ENCODE measurements at places on chromosomes 2 and 18.

DNA sequence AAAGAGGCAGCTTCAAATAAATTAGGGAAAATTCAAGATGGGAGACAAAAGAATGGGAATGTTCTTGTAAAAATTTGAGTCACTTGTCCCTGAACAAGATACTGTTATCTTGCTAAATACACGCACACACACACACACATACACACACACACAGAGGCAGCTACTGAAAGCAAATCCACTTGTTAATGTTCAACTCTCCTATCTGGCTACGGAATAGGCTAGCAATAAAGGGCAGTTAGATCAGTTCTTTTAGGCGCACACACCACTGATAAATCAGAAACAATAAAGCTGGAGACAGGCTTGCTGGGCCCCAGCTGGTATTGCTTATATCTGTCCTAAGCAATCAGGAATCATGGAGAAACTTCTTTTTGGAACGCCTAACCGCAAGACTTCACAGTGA is 461.6 kb downstream of the BCL11A start:
- no peak for DNase-seq

DNA sequence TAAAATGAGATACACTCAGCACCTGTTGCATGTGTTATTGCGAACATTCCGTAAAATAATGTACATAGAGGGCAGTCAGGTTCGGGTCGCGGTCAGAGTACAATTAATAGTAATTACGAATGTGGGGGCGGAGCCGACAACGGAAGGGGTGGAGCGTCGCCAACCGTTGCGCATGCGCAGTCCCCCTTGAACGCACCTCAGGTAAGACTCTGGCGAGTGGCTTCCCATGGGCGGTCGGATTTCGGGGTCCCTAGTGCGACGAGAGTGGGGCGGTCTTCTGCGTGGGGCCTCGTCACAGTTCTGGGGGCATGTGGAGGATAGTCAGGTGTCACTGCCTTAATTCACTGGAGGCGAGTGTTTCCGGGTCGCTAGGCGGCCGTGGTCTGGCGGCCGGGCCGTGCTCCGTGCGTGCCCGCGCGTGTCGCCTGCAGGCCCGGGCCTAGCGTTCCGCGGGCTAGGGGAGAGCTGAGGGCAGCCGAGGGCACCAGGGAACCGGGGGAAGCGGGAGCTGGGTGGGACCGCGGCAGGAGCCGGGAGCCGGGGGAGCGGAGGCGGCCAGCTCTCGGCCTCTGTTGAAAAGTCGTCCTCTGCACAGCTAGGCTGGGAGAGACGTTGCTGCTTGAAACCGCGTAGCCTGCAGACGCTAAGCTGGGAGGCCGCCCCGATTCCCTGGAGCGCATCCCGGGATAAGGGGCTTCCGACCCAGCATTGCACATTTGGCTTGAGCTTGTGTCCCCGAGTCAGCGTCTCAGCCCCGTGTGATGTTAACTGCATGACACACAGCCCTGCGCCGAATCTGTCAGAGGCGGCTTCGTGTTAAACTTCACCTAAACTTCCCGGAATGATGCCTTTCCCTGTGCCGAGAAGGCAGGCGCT is at the start of gene CEBPZOS:
TSS of gene CEBPZOS (plus strand) at position 177 of the 876 bp plus-strand sequence. CDS start 3,209 bp downstream, outside the sequence.
- DNase-seq: peak; percentile 90

DNA sequence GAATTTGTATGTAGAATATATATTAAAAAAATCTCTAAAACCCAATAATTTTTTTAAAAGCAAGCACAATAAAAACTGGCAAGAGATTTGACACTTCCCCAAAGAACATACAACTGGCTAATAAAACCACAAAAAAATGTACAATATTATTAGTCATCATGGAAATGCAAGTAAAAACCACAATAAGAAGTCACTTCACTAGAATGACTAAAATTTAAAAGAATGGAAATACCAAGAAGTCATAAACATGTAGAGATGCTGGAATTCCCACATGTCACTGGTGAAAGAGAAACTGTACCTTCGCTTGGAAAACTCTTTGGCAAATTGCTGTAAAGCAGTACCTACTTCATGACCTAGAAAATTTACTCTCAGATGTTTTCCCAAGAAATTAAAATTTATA is 43.4 kb upstream of the KYNU start:
- no peak for DNase-seq

DNA sequence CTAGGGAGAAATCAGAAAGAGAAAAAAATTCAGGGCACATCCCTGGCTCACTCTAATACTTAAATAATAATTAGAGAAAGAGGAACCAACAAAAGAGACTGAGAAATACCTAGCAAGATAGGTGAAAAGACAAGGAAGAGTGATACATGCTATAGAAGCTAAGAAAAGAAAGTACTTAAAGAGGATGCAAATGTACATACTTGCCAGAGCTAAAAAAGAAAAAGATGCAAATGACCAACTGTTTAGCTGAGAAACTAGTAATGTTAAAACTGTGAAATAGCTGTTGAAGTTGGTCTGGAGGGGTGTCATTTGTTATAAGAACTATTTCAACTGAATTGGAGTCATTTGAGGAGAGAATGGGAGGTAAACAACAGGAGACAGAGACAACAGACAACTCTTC is 412.2 kb downstream of the SPAG16 start:
- DNase-seq: no peak
